ENCODE measurements at places on chromosomes 5 and 9.

- peak; percentile 38 for ATAC-seq
Observed at GRCh38 chr9:99361817-99362216, 139.7 kb downstream of the SEC61B start.

DNA sequence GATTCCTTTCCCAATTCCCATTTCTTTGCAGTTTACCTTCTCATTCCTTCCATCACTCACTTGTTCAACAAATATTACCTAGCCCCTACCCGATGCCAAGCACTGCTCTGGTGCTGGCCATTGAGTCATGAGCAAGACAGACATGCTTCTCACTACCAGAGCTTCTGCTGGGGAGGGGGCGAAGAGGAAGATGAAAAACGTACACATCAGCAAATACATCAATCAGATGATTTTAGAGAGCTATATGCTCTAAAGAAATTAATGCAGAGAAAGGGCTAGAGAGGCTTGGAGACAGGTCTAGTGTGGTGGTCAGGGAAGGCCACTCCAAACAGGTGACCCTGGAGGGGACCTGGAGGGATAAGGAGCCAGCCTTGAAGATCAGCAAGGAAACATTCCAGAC lies 14.4 kb upstream of the FAT2 start:
- no peak for ATAC-seq

GRCh38 chr5:145247745-145248040 lies 587.4 kb downstream of the PRELID2 start:
- ATAC-seq: no peak

- ATAC-seq: no peak
Observed at GRCh38 chr5:89303033-89303480, 420.1 kb upstream of the MEF2C start.

DNA sequence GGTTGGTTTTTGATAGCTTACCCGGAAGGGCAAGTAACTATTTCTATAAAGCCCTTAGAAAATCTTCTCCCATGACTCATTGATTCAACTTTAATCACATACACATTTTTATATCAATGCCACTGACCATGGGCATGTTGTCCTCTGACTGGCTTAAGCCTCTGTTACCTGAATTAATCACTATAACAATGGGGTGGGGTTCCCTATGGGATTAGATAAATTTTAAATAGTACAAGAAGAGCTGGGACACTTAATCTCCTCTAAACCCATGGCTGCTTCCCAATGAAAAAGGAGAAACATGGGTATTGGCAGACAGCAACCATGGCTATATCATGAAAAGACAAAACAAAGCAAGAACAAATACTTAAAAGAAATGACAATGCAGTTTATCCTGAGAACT lies 636.2 kb downstream of the BRINP1 start:
- no peak for ATAC-seq

GRCh38 chr9:125376261-125377226 lies 114.9 kb downstream of the GAPVD1 start:
- ATAC-seq: no peak

- no peak for ATAC-seq
Observed at GRCh38 chr9:107249131-107249533, 33.9 kb upstream of the RAD23B start.

DNA sequence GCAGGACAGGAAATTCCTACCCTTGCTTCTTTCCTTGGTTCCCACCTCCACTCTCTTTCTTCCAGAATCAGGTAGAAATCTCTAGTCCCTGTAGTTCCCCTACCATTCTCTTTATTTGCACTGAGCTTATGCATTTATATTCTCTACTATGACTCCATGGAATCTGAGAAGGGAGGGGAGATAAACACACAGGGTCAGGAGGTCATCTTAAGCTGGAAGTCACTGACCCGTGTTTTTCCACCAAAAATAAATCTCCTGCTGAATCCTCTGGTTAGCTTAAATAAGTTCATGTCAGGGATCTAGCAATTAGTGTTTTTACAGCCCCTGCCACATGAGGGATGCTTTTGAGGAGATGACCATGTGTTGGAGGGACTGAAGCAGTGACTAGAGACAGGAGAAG lies 3.7 kb downstream of the ACTL7B start:
- ATAC-seq: no peak

DNA sequence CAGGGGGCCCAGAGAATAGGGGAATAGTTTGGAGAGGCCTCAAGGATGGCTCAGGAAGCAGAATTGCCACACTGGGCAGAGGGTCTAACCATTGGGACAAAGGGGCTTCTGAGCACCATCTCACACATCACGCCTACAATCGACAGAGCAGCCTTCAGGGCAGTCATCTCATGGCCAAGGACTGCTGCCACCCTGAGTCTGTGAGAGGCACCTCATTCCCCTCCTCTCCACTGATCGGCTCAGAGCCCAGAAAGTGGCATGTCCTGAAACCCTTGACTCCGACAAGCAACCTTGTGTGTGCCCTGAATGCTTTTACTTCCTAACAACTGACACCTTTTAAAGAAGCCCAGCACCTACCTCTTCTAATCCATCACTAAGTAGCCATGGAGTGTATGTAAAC lies 128.9 kb upstream of the PTPN3 start:
- ATAC-seq: no peak

- ATAC-seq: no peak
Observed at GRCh38 chr9:133953976-133954709, 38.0 kb downstream of the VAV2 start.

- no peak for ATAC-seq
Observed at GRCh38 chr5:88997937-88998336, 115.0 kb upstream of the MEF2C start.

- peak; percentile 19 for ATAC-seq
Observed at GRCh38 chr9:76379494-76379893, 14.7 kb downstream of the RFK start.

DNA sequence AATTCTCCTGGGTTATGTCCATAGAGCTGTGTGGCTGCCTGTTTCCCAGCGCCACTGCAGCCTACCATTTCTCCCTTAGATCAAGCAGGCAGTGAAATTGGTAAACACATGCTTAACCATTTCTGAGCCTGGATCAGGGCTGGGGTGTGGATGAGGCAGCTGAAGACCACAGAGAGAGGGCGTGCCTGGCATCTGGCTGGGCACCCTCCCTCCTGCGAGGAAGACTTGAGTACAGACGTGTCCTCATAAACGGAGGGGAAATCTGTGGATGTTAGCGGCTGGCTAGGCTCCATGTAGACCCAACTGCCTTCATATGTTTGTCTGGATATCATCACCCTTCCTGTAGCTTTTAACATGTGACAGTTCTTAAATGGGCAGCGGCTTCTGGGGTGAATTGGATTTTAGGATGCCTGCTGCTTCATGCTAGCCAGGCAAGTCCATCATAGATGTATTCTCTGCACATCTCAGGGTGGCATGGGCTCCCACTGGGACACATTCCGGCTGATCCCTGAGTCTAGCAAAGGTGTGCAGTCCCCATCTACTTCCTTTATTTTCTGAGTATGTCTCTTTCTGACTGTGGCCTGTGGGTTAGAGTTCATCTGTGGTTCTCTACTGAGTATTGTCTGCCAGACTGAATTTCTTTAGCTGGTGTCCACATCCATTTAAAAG lies 11.0 kb downstream of the RGS3 start:
- ATAC-seq: no peak

DNA sequence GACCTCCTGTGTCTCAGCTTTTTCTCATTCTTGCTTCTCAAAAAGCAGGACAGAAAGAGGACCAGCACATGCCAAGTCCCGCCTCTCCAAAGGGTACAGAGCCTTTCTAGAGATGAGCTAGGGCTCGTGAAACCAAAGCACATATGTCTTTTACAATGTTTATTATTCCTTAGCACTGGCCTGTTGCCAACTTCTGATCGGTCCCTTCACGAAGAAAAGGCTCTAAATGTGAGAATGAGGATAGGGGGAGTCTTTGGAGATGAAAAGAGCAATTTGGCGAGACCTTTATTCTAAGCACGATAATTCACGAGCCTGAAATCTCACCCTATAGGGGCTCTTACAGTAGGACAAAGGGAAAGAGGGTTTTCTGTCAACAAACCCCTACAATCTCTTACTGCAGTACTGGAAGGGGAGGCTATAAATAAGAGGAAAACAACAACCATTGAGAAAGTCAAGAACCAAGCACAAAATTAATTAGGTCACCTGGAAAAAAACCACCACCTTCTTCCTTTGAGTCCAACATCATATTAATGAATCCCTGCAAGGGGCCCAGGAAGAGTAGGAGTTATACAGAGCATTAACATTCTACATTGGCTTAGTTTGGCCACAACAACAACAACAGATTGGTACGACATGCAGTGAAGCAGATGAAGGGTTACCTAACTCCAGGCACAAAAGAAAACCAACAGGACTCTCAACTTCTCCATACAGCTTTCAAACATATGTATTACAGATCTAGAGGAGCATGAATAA lies 309.5 kb downstream of the PDE4D start:
- ATAC-seq: no peak

- no peak for ATAC-seq
Observed at GRCh38 chr5:3325972-3326840, 269.4 kb upstream of the IRX1 start.

DNA sequence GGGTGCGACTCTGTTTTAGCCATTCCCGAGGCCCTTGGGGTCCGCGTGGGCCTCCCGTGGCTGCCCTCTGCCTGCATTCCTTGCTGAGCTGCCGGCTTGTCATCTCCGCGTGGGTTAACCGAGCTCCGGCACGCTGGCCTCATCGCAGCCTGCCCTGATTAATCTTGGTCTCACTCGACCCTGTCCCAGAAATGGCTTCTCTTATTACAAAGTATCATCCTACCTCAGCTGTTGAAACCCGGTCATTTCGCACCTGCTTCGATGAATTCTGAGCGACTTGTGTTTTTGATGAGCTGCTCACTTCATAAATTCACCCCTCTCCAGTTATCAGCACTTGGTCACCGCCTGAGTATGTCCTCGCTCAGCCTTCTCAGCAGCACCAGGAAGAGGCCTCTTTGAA lies 123.5 kb upstream of the EGFLAM start:
- no peak for ATAC-seq

DNA sequence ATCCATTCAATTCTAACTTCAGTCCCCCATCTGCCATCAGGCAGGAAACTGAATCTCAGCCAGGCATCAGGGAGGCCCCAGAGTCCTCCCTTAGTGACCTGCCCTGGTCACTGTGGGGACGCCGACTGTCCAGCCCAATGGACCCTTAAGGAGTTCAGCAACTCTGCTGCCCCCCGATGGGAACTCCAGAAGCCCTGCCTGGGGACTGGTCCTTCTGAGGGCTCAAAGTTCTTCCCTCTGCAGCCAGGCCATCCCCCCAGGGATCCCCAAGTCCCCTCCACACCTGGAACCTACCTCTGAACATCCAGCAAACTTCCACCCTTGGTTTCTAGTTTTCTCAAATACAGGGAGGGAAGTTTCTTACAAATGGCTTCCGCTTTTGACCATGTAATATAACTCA lies 76.8 kb downstream of the UBE2QL1 start:
- no peak for ATAC-seq

- ATAC-seq: peak; percentile 75
Observed at GRCh38 chr5:113600255-113600905, 86.9 kb downstream of the YTHDC2 start.

- no peak for ATAC-seq
Observed at GRCh38 chr9:26142201-26142600, 464.0 kb upstream of the TUSC1 start.

DNA sequence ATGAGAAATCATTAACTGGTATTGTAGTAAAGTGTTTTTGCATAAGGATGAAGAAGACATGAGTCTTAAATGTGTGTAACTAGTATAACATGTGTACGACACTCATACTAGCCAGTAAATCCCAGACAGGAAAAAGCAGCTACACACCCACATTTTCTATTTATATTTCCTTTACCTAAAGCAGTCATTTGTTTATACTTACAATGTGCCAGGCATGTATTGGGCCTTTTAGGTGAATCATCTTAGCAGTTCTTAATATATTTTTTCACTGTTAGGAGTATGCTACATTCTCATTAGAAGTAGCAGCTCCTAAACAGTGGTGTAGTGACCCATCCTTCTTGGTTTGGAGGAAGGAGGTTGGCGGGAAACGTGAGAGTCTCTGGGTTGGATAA lies 55.8 kb upstream of the TMC1 start:
- peak; percentile 50 for ATAC-seq

DNA sequence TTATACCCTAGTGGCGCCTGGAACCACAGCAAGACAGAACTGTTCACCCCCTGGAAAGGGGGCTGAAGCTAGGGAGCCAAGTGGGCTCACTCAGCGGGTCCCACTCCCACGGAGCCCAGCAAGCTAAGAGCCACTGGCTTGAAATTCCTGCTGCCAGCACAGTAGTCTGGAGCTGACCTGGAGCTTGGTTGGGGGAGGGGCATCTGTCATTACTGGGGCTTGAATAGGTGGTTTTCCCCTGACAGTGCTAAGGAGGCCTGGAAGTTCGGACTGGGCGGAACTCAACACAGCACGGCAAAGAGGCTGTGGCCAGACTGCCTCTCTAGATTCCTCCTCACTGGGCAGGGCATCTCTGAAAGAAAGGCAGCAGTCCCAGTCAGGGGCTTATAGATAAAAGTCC lies 19.5 kb downstream of the BTNL3 start:
- no peak for ATAC-seq

GRCh38 chr5:168443533-168443932 lies 42.7 kb upstream of the RARS1 start:
- ATAC-seq: no peak

- ATAC-seq: no peak
Observed at GRCh38 chr5:103098993-103099392, 20.9 kb downstream of the GIN1 start.

DNA sequence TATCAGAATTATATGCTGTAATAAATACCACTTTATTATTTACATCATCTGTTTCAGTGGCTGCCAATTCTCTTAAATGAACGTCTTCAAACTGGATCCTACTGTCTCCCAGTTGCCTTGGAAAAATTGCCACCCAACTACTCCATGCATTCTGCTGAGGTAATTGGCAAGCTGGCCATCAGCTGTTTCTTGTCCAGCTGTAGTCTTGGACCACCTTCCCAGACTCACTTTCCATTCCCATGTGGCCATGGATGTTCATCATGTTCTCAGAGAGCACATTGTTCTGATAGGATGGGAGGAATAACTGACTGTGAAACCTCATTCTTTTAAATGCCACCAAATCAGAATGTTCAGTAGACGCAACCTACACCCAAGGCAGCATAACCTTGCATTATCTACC lies 157.5 kb downstream of the DOCK8 start:
- ATAC-seq: no peak

DNA sequence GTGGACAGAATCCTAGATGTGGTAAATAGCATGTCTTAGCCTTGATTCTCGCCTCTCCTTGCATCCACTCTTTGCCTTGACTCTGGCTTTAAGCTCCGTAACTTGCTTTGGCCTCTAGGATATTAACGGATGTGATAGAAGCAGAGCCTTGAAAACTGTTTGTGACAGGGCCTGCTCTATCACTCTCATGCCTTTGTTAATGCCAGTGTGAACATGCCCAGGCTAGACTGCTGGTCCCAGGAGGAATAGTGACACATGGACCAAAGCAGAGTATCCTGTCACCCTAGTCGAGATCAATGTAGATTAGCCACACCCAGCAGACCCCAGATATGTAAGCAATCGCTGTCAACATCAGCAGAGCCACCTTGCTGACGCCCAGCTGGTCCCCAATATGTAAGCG lies 109.9 kb upstream of the C9orf72 start:
- no peak for ATAC-seq

GRCh38 chr5:157563929-157564716 lies 11.5 kb downstream of the ADAM19 start:
- ATAC-seq: peak; percentile 30

Data from motor neuron (in vitro differentiated cells).